ENCODE measurements at places on chromosomes 4 and X.
A peak's percentile ranks its signal among the peaks of the same experiment; 100 is the strongest.

GRCh38 chrX:109089359-109089758 lies 353.0 kb upstream of the IRS4 start:
- DNase-seq, result no peak

DNA sequence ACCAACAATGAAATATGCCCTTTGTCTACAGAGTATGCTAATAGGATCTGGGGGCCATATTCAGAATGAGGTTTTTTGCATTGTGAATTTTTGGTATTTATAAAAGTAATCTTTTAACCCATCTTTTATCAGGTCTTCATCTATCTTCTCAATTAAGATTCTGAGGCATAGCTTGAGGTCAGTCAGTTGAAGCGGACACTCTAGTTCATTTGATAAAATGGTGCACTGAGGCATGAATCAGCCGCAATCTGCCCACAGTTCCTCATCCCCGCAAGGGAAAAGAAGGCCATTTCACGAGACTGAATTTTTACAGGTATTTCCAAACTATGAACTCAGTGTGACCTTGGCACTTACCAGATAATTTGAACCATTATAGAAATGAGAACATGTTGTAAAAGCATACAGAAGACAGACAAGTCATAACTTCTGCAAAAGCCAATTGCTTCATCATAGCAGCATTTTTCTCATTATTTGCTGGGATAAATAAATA lies 19.3 kb upstream of the VCX2 start:
- DNase-seq, result no peak

DNA sequence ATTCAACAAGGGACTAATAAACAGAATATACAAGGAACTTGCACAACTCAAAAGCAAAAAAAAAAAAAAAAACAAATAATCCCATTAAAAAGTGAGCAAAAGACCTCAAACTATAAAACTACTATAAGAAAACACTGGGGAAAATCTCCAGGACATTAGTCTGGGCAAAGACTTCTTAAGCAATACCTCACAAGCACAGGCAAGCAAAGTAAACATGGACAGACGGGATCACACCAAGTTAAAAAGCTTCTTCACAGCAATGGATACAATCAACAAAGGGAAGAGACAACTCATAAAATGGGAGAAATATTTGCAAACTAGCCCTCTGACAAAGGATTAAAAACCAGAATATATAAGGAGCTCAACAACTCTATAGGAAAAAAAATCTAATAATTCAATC lies 17.1 kb upstream of the BMP15 start:
- no peak for DNase-seq

- DNase-seq, result no peak
Measured at GRCh38 chrX:11329021-11329420, 35.8 kb downstream of the AMELX start.

GRCh38 chr4:137648531-137648930 lies 116.2 kb upstream of the PCDH18 start:
- no peak for DNase-seq

- no peak for DNase-seq
Measured at GRCh38 chr4:183012879-183013729, 86.0 kb upstream of the WWC2 start.

DNA sequence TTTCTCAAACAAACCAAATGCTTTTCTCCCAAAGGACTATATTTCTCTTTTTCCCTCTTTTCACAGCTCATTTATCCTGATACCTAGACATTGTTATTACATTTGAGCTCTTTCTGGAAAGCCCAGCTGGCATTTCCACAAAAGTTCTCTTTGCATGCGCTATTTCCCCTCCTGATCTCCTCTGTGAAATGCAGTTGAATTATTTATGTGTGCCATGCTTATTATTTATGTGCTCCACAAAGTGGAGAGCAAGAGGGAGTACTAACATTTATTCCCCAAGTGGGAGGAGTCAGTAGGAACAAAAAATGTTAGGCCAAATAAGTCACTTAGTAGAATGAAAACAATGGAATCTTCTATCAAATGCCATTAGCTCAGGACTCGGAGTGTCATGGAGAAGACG lies 626.6 kb upstream of the IGFBP7 start:
- no peak for DNase-seq

- DNase-seq, result peak; percentile 69
Measured at GRCh38 chr4:40629401-40630334, at the start of gene RBM47. Gene RBM47 (minus strand): TSS chr4:40629864. CDS start chr4:40438893, 190,971 bp downstream.

GRCh38 chrX:21493226-21493830 lies 119.1 kb downstream of the CNKSR2 start:
- no peak for DNase-seq

- DNase-seq, result no peak
Measured at GRCh38 chrX:15474028-15474427, 19.1 kb downstream of the PIR start.

- DNase-seq, result no peak
Measured at GRCh38 chr4:127580300-127580699, 52.5 kb upstream of the INTU start.

DNA sequence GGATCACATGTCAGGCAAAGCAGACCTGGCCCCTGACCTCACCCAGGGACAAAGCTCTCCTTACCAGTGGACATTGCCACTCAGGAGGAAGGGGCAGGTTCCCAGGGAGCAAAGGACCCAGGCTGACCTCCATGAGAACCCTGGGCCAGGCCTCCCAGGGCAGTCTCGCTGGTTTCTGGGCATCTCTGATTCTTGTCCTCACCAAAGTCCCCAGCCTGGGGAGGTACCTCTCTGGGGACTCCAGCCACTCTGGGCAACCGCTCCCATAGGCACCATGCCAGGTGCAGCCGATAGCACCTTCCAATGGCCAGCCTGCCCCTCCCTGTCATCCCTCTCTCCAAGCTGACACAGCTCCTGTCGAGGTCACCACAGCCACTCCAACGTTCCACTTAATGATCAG lies 7.9 kb downstream of the EVC2 start:
- no peak for DNase-seq

GRCh38 chr4:153211986-153212728 lies 7.9 kb downstream of the TRIM2 start:
- no peak for DNase-seq
